ENCODE measurements at places on chromosomes 4 and X.

- DNase-seq: no peak
Measured at GRCh38 chr4:91330555-91331137, 973.1 kb upstream of the GRID2 start.

- no peak for DNase-seq
Measured at GRCh38 chr4:38791010-38791409, 8.2 kb upstream of the TLR10 start.

- DNase-seq: no peak
Measured at GRCh38 chr4:159463235-159463634, 360.4 kb downstream of the RAPGEF2 start.

DNA sequence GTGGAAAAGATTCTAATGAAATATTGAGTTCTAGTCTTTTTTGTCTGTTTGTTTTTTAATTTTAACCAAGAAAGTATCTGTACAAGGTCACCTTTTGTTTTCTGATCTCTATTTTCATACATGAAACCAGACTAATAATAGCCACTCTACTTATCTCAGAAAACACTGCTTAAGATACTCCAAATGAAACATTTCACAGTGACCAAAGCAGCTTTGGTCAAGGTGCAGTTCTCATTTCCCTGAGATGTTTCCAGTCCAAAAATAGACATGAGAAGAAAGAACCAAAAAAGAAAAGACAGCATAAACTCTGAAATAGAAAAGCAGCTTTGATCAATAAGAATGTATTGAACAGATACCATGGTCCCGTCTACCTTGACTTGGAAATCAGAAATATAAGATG is 782.8 kb downstream of the RAB28 start:
- DNase-seq: no peak

DNA sequence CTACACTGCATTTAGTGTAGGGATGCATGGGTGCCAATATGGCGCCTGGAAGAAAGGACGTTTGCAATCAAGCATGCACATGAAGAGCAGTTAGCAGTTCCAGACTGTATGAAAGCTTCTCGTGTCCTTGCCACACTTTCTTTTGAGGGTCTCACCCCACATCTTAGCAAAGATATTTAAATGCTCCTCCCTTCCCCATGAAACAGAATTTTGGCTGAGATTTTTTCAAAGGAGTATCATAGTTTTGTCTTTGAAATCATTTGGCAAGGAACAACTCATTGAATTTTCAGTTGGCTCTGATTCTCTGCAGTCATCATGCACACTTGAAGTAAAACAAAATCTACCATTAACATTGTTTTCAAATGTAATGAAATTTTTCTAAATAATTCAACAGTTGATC is 39.6 kb upstream of the STIM2 start:
- DNase-seq: no peak

All from epithelial cell of proximal tubule (primary cell).